CD4-positive, alpha-beta T cell (primary cell): ENCODE measurements at places on chromosomes 7 and 10. TPM values are rescaled to one million over a fixed set of nuclear protein-coding genes. Genes with fewer than 3 reads are reported as not detected.

DNA sequence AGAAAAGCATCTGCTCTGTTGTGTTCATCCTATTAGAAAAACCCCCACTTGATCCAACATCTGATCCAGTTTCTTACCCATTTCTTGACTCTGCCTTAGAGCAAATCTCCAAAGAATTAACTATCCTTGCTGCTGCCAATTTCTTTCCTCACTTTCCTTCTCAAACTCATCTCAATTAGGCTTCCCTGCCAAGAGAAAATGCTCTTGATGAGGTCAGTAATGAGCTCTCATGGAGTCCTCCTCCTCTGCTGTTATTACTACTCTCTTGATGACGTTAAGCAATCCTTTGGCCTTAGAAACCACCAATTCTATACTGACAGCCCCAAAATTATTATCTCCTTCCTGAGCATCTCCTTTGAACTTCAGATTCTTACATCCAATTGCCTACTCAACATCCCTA, 162.0 kb upstream of the FAM13C start:
- H3K4me1 ChIP-seq = no peaks in the 10 kb centered on the region
- no peak for DNase-seq
- no peaks in the 10 kb centered on the region for H3K36me3 ChIP-seq
- H3K27ac ChIP-seq = no peak overlapping the region

GRCh38 chr7:1555813-1556543, at the start of gene TMEM184A:
Gene TMEM184A (minus strand): TSS chr7:1556205. CDS start chr7:1555484, 721 bp downstream.
- no peak within 1 kb of the TSS for H3K27ac ChIP-seq
- no peaks in the 10 kb centered on the region for H3K36me3 ChIP-seq
- H3K4me1 ChIP-seq = peaks cover 6% of the 10 kb centered on the region
- H3K4me3 ChIP-seq = no peak within 1 kb of the TSS

GRCh38 chr10:102845352-102845902, 8.2 kb upstream of the CYP17A1 start:
- no peaks in the 10 kb centered on the region for H3K36me3 ChIP-seq
- H3K27ac ChIP-seq = no peak overlapping the region
- H3K4me1 ChIP-seq = no peaks in the 10 kb centered on the region
- no peaks in the 10 kb centered on the region for H3K27me3 ChIP-seq
- no peak for DNase-seq

DNA sequence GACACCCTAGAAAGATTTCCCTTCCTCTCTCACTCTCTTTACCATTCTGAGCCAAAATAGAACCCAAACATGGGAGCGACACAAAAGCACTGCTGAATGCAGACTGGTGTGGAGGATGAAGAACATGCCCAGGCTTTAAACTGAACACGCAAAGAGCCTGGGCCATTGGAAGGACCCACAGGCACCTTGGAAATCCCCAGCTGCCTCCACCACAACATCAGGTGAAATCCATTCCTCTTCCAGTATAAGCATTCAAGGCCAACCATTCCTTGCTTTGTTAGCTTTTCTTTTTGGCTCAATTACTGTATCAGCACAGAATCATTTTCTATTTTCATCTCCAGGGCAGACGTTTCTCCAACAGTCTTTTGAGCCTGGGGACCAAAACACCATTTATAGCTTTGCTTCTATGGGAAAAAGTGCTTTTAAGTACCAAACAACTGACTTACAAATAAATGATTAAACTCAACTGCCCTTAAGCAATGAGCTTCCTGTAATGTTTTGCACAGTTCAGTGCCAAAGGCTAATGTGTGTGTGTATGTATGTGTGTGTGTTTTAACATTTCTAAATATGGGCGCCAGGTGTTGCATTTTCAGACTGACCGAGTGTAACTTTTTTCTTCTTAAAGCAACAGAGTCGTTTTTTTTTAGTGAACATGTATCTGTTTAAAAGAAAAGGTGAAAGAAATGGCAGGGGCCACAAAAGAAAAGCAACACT, 16.2 kb upstream of the BLNK start:
- no peak for DNase-seq
- H3K27me3 ChIP-seq = no peaks in the 10 kb centered on the region
- H3K4me1 ChIP-seq = peaks cover 2% of the 10 kb centered on the region
- H3K27ac ChIP-seq = no peak overlapping the region
- no peak overlapping the region for H3K4me3 ChIP-seq

GPNMB gene
- not detected for total RNA-seq

GRCh38 chr10:31507427-31507826, 188.4 kb downstream of the ZEB1 start:
- peaks cover 61% of the 10 kb centered on the region for H3K36me3 ChIP-seq
- H3K27me3 ChIP-seq = no peaks in the 10 kb centered on the region
- no peak overlapping the region for H3K27ac ChIP-seq

MXI1 gene
- total RNA-seq = 74.3 TPM

GRCh38 chr7:66921918-66922486, 977 bp downstream of the TMEM248 start:
- peak overlapping the region; percentile 95 for H3K4me3 ChIP-seq
- H3K36me3 ChIP-seq = peaks cover 6% of the 10 kb centered on the region
- H3K27ac ChIP-seq = peak overlapping the region; percentile 76
- no peaks in the 10 kb centered on the region for H3K27me3 ChIP-seq

DNA sequence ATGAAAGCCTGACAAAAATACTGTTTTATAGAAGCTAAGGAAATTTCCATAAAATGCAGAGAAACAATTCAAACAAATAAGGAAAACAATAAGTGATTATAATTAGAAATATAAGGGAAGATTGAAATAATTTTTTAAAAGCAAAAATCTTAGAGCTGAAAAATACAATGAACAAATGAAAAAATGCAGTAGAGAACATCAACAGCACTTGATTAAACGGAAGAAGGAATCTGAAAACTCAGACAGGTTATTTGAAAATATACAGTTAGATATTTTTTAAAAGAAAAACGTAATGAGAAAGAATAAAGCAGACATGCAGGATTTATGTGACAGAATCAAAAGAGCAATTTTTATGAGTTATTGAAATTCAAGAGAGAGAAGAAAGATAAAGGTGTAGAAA, 279.1 kb upstream of the MAGI2 start:
- no peaks in the 10 kb centered on the region for H3K27me3 ChIP-seq
- no peak overlapping the region for H3K27ac ChIP-seq
- H3K4me1 ChIP-seq = no peaks in the 10 kb centered on the region
- H3K36me3 ChIP-seq = no peaks in the 10 kb centered on the region
- no peak for DNase-seq

GRCh38 chr7:158613481-158613880, 25.9 kb upstream of the PTPRN2 start:
- DNase-seq = no peak
- H3K36me3 ChIP-seq = no peaks in the 10 kb centered on the region
- no peaks in the 10 kb centered on the region for H3K27me3 ChIP-seq
- no peak overlapping the region for H3K27ac ChIP-seq
- H3K4me1 ChIP-seq = no peaks in the 10 kb centered on the region
- H3K4me3 ChIP-seq = no peak overlapping the region

TMEM130 gene
- total RNA-seq = 0.39 TPM

- no peaks in the 10 kb centered on the region for H3K27me3 ChIP-seq
- DNase-seq = no peak
- no peaks in the 10 kb centered on the region for H3K36me3 ChIP-seq
- H3K4me3 ChIP-seq = no peak overlapping the region
Measured at GRCh38 chr10:32409741-32410140, 36.2 kb upstream of the CCDC7 start.

CYP2C19 gene
- total RNA-seq = not detected

EBLN1 gene
- not detected for total RNA-seq

GRCh38 chr10:97321804-97322190, 2.7 kb downstream of the FRAT1 start:
- no peaks in the 10 kb centered on the region for H3K27me3 ChIP-seq
- no peak overlapping the region for H3K27ac ChIP-seq
- H3K36me3 ChIP-seq = no peaks in the 10 kb centered on the region
- no peak overlapping the region for H3K4me3 ChIP-seq
- H3K4me1 ChIP-seq = peaks cover 36% of the 10 kb centered on the region
- DNase-seq = no peak

CRTAC1 gene
- not detected for total RNA-seq

TAS2R5 gene
- 0.56 TPM for total RNA-seq

GRCh38 chr10:132396494-132397035, 435 bp upstream of the PWWP2B start:
- no peaks in the 10 kb centered on the region for H3K36me3 ChIP-seq
- DNase-seq = peak; percentile 78
- H3K27ac ChIP-seq = no peak overlapping the region

- no peaks in the 10 kb centered on the region for H3K27me3 ChIP-seq
- no peak overlapping the region for H3K4me3 ChIP-seq
- H3K27ac ChIP-seq = no peak overlapping the region
Measured at GRCh38 chr10:89032141-89032891, 41.7 kb downstream of the FAS start.

MCM10 gene
- total RNA-seq = 0.50 TPM

DNA sequence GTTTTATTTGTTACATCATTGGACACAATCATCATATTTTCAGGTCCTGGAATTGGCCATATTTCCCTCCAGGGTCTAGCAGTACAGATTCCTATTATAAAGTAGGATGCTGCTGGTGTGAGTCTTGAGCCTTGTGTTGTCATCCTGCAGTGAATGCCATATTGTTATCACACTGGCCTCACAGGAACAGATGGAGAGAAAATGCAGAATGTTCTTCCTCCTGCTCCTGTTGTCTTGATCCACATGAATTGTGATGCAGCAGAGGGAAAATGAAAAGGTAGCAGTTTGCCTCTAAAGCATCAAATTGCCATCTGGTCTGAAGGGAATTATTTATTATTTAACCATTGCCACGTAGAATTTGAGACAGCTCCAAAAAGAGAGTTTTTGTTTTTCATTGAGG, 248.6 kb downstream of the GPAM start:
- no peaks in the 10 kb centered on the region for H3K36me3 ChIP-seq
- no peak overlapping the region for H3K27ac ChIP-seq
- no peaks in the 10 kb centered on the region for H3K27me3 ChIP-seq
- DNase-seq = no peak
- no peaks in the 10 kb centered on the region for H3K4me1 ChIP-seq

CYP17A1 gene
- not detected for total RNA-seq

DNA sequence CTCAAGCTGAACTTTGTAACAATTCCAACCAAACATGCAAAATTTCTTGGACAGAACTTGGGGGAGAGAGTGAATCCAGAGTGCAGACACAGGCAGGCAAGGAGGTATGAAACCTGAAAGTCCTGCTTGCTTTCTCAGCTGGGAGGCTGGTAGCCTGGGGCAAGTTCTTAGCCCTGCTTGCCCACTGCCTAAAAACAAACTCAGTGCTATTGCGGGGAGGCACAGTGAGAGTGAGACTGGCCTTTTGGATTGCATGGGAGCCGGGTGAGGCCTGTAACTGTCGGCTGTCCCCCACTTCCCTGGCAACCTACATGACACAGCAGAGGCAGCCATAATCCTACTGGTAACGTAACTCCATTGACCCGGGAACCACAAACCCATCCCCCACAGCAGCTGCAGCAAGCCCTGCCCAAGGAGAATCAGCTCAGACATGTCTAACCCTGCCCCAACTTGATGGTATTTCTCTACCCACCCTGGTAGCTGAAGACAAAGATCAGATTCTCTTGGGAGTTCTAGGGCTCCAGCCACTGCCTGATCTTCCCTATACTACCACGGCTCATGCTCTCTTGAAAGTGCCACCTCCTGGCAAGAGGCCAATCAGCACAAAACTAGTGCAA, 663.6 kb downstream of the GRM8 start:
- H3K27me3 ChIP-seq = no peaks in the 10 kb centered on the region
- H3K4me1 ChIP-seq = no peaks in the 10 kb centered on the region
- H3K4me3 ChIP-seq = no peak overlapping the region

DNA sequence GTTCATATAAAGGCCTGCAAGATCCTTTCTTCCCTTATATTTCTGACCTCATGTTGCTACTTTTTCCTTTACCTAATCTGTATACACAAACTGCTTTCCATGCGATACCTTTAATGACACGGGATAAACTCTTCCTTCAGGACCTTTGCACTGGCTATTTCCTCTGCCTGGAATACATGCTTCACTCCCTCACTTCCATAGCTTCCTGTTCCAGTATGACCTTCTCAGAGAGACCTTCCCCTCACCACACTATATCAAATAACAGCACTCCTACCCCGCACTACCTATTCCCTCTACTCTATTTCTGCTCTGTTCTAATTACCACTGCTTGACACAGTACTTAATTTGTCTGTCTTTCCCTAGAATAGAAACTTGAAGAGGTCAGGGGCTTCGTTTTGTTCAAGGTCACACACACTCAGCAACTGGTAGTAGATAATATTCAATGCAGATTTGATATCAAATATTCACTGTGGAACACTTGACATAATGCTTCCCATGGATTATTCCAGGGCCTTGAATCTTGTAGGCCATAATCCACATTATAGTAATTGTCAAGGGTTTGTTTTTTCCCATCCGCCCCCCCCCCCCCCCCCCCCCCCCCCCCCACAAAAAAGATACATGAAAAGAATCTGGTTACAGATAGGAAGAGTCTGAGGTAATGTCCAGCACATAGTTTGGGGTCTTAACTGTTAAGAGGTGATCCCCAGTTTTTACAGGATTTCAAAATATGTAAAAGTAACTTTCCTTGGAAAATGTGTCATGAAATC, 11.1 kb downstream of the SYPL1 start:
- no peak overlapping the region for H3K4me3 ChIP-seq
- no peak for DNase-seq
- peaks cover 5% of the 10 kb centered on the region for H3K4me1 ChIP-seq
- H3K36me3 ChIP-seq = peaks cover 24% of the 10 kb centered on the region

FANK1 gene
- total RNA-seq = 0.25 TPM

DNA sequence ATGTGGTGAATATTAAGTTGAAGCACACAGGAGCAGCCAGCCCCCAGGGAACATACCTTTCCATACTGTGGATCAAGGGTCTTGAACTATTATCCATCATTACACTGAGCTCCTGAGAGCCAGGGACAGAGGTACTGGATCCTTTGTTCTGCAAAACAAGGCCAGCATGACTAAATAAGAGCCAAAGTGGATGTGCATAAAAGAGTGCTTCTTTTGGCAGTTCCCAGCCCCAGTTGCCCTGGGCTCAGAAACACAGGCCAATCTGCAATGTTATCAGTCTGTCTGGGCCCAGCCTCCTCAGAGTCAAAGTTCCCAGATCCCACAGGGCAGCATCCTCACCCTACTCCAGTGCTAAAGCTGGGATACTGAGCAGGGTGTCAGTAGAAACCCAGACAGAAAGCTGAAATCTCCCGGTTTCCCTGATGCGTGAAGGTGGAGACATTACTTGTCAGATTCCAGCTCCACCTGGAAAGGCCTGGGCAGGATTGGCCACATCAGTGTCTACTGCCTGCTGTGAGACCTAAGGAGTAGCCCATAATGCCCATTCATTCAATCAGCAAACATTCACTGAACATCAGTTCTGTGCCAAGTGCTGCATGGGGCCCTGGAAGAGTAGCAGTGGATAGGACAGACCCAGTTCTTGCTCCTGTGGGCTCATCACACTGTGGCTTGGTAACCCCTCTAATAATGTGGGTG, 342.7 kb downstream of the CXCL12 start:
- no peak overlapping the region for H3K4me3 ChIP-seq
- H3K36me3 ChIP-seq = no peaks in the 10 kb centered on the region
- DNase-seq = no peak

VPS37D gene
- 0.81 TPM for total RNA-seq
